H4 (cell line): ENCODE measurements at places on chromosomes 1 and 21. TPM values are rescaled to one million over a fixed set of nuclear protein-coding genes. Genes with fewer than 3 reads are reported as not detected.

Gene SPRR2G
- total RNA-seq, result not detected in 2 replicates

Gene LCE1F
- total RNA-seq, result not detected in 2 replicates

Gene NRIP1
- 12.6 and 17.3 TPM in 2 replicates for total RNA-seq

Gene DCDC2B
- total RNA-seq, result not detected in 2 replicates

Gene SPRR2E
- total RNA-seq, result not detected in 2 replicates

Gene SERPINC1
- not detected in 2 replicates for total RNA-seq

Gene IL12RB2
- total RNA-seq, result not detected in 2 replicates

Gene MARK1
- total RNA-seq, result 3.8 and 4.0 TPM in 2 replicates

Gene CATSPERE
- total RNA-seq, result not detected in 2 replicates

Gene EPHA10
- total RNA-seq, result not detected in 2 replicates

Gene USP25
- total RNA-seq, result 19.0 and 19.1 TPM in 2 replicates

Gene PSMG1
- total RNA-seq, result 204 and 213 TPM in 2 replicates

Gene RIMKLA
- 0.85 and 1.0 TPM in 2 replicates for total RNA-seq

Gene TIE1
- total RNA-seq, result 0.04 TPM in 1 of 2 replicates, not detected in the other

Gene ASTN1
- total RNA-seq, result 0.43 and 0.85 TPM in 2 replicates

Gene USP1
- 55.4 and 63.2 TPM in 2 replicates for total RNA-seq

Gene TCEA3
- total RNA-seq, result 0.72 and 0.76 TPM in 2 replicates

Gene FCGR3A
- total RNA-seq, result not detected in 2 replicates

Gene TSPAN1
- 0.64 and 0.66 TPM in 2 replicates for total RNA-seq

Gene APOBEC4
- not detected in 2 replicates for total RNA-seq

Gene GPR25
- total RNA-seq, result not detected in 2 replicates

Gene GPR37L1
- total RNA-seq, result 0.02 TPM in 1 of 2 replicates, not detected in the other

Gene KCNQ4
- total RNA-seq, result not detected in 2 replicates

Gene FMN2
- total RNA-seq, result 1.9 and 5.2 TPM in 2 replicates

Gene CELA3A
- not detected in 2 replicates for total RNA-seq

Gene B4GALT2
- 87.5 and 92.8 TPM in 2 replicates for total RNA-seq

Gene SLC6A17
- total RNA-seq, result 0.17 and 0.21 TPM in 2 replicates

Gene RPS6KA1
- 34.5 and 36.4 TPM in 2 replicates for total RNA-seq

Gene HOOK1
- 0.02 TPM in 1 of 2 replicates, not detected in the other for total RNA-seq

Gene SDC3
- total RNA-seq, result 15.5 and 16.7 TPM in 2 replicates

Gene BMP8A
- total RNA-seq, result not detected in 2 replicates

Gene PI4KB
- total RNA-seq, result 19.7 and 21.2 TPM in 2 replicates

Gene VHLL
- total RNA-seq, result not detected in 2 replicates

Gene CLIC4
- 172 and 217 TPM in 2 replicates for total RNA-seq

Gene KCNJ6
- not detected in 2 replicates for total RNA-seq

Gene CLK2
- 13.7 and 14.6 TPM in 2 replicates for total RNA-seq

Gene DDX59
- total RNA-seq, result 16.3 and 18.8 TPM in 2 replicates

Gene OR2AK2
- total RNA-seq, result not detected in 2 replicates

Gene PSEN2
- 9.5 and 24.2 TPM in 2 replicates for total RNA-seq

Gene TBX19
- total RNA-seq, result 0.17 TPM in 1 of 2 replicates, not detected in the other

Gene KRTAP21-2
- total RNA-seq, result not detected in 2 replicates

Gene KCNE2
- not detected in 2 replicates for total RNA-seq

Gene PERM1
- 0.19 TPM in 1 of 2 replicates, not detected in the other for total RNA-seq

Gene CRB1
- total RNA-seq, result not detected in 2 replicates

Gene FAM72D
- 3.8 TPM in 2 replicates for total RNA-seq

Gene HPCAL4
- total RNA-seq, result 0.46 and 0.74 TPM in 2 replicates

Gene MATN1
- 0.06 and 0.51 TPM in 2 replicates for total RNA-seq

Gene CLCA1
- total RNA-seq, result not detected in 2 replicates

Gene SPRR4
- total RNA-seq, result not detected in 2 replicates

Gene ITLN2
- not detected in 2 replicates for total RNA-seq

Gene DMAP1
- total RNA-seq, result 6.3 and 15.3 TPM in 2 replicates

Gene P3H1
- total RNA-seq, result 172 and 184 TPM in 2 replicates

Gene ANKRD45
- total RNA-seq, result 0.08 TPM in 1 of 2 replicates, not detected in the other

Gene GSTM1
- total RNA-seq, result not detected in 2 replicates
